CD4-positive, alpha-beta T cell treated with Interleukin-12 subunit alpha and Interleukin-12 subunit beta, for 1 hour (primary cell): ENCODE measurements at places on chromosomes 5 and 9.

DNA sequence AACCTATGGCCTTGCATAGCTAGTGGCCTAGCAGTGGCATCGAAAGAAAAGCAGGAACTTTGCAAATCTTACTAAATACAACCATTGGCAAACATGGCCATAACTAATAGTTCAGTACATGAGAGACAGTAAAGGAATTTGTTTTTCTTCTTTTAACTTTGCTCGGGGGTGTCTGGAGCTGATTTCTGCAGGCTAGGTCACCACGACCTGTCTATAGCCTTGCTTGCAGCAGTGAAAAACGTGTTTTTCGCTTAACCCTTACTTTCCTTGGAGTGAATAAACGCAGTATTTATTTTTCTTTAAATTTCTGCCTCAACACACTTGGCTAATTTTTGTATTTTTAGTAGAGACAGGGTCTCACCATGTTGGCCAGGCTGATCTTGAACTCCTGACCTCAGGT is 19.9 kb downstream of the NAIF1 start:
- DNase-seq: no peak

DNA sequence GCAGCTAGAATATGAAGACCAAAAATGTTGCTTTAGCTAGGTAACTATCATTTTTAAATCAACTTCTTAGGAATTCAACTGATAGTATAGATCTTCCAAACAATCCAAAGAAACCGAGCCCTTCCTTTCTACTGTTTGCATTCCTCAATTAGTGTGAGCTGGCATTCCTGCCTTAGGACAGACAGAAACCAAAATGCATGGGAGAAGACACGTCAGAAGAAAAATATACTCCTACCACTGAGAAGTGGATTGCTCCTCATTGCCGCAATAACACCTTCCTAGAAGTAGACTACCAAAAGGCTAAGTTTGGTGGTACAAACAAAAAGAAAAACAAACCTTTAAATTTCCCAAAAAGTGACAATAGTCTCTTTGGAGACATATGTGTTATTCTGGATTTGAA is 440.0 kb downstream of the SEMA5A start:
- DNase-seq: no peak

DNA sequence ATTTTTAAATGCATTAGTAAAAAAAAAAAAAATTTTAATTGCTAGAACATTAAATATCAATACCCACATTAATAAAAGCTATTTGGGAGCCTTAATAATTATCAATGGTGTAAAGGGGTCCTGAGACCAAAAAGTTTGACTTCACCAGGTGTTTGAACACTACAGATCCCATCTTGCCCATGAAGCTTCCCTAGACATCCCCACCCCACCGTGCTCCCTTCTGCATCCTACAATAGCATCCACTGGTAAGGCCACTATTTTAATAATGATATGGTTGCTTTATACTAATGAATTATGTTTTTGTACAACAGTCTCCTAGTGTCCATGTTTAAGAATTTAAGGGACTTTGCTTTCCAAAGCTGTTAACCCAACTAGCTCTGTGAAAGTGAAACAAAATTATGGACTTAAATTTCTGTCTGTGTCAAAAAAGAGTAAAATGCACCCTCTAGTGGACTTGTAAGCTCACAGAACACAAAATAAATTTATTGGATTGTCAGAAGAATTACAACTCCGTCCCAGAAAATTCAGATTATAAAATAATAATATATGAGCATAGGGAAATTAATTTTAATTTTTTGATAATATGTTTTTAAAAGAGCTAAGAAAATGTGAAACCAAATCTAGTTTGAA is 76.0 kb downstream of the ARL15 start:
- DNase-seq: peak; percentile 6

- DNase-seq: no peak
Observed at GRCh38 chr5:589173-589572, 23.0 kb upstream of the CEP72 start.

DNA sequence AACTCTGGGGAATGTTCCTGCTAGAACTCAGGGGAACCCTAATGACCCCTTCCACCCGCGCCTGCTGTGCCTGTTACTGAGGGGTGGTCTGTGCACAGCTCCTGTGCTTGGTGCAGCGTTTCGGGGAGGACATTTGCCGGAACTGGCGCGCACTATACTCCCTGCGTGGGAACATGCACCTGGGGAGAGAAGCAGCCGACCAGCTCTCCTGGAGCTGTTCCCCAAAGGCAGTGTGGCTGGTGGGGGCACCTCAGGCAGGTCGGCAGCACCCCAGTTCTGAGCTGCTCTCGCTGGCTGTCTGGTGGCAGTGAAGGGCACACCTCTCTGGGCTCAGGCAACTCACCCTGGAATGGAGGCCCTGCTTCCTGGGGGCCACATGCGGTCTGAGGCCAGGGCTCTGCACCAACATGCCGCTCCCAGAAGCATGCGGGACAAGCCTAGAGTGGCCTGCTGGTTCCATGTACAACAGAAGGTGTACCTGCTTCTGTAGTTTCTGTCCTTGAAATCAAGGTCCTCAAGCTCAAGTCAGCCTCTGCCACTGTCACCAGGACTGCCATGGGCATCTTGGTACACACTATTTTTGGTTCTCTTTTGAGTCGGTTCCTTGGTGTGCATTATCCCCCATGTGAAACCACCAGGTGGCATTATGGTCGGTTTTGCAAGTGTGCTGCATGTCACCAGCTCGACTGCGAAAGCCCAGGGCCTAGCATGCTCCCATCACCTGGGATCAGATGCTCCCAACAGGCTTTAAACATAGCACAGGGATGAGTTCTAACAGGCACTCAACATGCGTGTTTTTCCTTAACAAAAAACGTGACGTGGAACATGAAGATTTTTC is 7.8 kb upstream of the MRNIP start:
- no peak for DNase-seq

DNA sequence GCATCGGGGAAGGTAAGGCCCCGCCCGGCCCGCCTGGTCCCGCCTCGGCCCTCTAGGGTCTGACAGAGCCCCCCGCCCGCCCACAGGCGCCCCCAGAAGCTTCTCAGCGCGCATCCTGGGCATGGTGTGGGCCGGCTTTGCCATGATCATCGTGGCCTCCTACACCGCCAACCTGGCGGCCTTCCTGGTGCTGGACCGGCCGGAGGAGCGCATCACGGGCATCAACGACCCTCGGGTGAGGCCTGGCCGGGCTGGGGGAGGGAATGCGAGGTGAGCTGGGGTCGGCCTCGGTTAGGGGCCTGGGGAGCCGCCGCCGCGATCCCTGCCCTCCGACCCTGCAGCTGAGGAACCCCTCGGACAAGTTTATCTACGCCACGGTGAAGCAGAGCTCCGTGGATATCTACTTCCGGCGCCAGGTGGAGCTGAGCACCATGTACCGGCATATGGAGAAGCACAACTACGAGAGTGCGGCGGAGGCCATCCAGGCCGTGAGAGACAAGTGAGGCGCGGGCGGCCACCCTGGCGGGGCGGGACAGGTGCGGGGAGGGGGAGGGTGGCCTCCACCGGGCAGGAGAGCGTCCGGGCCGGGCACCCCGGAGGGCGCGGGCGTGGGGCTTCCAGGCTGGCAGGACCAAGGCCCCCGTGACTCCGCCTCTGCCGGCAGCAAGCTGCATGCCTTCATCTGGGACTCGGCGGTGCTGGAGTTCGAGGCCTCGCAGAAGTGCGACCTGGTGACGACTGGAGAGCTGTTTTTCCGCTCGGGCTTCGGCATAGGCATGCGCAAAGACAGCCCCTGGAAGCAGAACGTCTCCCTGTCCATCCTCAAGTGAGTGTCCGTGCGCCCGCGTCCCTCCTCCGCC is 7.1 kb downstream of the LRRC26 start:
- DNase-seq: no peak

GRCh38 chr5:9374025-9374424 is 171.8 kb downstream of the SEMA5A start:
- DNase-seq: no peak

GRCh38 chr5:174457141-174457678 is 267.2 kb upstream of the MSX2 start:
- DNase-seq: no peak

DNA sequence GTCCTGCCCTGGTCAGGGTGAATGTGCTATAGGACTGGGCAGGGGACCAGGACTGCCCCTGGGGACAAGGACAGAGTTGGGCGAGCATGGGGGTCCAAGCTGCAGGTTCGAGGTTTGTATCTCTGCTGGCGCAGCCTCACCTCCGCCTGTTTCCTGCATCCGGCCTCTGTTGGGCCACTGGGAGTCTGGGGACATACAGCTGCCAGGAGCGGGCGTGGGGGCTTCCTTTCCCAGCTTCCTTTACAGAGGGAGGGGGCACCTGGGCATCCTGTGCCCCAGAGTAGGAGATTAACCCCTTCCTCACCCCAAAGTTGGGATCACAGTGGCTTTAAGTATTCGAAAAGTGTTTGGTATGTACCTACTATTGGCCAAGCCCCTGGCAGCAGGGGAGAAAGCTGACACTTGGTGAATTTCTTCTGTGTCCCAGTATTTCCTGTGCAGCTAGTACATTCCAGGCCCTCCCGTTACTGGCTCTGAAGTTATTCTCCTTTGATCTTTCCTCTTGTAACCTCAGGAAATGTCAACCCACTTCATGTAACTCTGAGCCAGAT is 19.0 kb downstream of the OLFML2A start:
- DNase-seq: no peak

DNA sequence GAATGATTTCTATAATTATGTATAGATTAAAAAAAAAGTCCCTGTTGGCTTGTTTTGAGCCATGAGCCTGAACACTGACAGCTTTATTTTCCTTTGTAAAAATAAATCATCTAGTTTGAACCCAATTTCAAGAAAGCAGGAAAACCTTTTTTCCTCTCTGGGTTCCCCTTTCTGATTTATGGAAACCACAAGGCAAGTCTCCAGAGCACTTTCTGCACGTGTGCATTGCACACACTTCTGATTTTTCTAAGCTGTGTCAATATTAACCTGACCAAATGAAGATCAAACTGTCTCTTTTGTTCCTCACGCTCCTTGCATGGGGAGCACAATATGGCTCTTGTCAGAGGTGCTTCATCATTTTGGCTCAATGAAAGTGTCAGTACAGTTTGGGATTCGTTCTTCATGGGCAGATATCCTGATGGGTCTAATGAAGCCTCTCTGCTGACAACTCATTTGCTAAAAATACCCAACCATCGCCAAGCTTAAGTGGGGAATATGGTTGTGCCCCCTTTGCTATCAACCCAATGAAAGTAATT is 39.2 kb upstream of the PCA3 start:
- no peak for DNase-seq

GRCh38 chr5:125413496-125414274 is 667.2 kb upstream of the ZNF608 start:
- DNase-seq: no peak

DNA sequence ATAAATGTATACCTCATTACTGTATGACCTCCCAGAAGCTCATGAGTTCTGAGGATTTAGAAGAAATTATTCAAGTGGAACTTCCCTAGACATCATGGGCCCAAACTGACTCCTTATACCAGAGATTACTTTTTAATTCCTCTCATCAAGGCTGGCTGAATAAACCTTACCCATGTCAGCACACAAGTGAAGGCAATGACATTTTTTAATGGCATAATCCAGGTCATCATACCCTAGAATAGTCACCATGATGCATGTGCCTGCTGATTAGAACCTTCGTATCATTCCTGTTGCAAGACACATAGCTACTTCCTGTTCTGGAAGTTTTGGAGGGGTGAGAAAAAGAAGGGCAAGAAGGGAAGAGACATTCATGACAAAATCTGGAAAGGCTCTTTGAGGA is 49.8 kb upstream of the IFNK start:
- DNase-seq: no peak

- no peak for DNase-seq
Observed at GRCh38 chr9:32931129-32931528, 70.3 kb downstream of the APTX start.

DNA sequence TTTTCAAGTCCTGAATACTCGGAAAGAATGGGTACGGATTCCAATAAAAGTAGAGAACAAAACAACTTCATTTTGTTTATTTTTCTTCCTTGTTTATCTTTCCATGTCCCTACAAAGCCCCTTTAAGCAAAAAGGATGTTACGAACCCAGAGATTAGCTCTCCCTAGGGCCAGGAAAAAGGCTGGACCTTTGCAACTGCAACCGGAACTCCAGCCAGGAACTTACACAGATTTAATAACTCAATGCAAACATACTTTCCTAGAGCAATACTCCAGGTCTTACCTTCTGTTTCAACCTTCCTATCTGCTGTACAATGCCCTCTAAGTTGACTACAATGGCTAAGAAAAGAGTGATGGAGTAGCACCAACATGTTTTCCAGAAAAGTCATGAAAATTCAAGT is 7.0 kb downstream of the DENND1A start:
- DNase-seq: no peak

DNA sequence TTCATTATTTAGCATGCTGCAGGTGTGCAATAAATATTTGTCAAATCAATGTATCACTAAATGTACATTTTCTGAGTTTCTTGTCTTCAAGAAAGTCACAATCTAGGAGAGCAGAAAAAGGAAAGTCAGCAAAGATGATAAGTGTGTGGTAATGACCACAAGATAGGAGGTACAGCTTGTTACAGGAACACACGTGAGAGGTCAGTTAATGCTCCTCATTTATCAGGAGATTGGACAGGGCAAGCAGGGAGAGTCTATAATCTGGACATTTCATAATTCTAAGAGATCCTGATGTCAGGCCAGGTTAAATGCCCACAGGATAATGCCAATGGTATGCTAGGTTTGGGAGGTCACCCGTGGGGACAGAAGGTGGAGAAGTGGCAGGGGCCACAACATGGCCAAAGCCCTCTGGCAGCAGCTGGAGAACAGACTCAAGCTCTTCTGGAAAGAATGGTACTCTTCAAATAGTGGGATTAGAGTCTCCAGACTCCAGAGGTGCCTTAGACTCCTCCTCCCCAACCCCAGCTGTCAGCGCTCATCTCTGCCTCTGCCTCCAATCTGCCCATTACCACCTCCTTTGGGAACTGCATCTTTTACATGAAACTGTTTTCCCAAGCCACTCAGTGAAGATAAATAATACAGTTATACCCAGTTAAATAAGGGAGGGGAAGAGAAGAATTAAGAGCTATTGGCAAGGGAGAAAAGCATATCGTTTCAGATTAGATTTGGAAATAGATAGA is 114.3 kb downstream of the ASTN2 start:
- no peak for DNase-seq

GRCh38 chr5:157530226-157530972 is 45.2 kb downstream of the ADAM19 start:
- no peak for DNase-seq

DNA sequence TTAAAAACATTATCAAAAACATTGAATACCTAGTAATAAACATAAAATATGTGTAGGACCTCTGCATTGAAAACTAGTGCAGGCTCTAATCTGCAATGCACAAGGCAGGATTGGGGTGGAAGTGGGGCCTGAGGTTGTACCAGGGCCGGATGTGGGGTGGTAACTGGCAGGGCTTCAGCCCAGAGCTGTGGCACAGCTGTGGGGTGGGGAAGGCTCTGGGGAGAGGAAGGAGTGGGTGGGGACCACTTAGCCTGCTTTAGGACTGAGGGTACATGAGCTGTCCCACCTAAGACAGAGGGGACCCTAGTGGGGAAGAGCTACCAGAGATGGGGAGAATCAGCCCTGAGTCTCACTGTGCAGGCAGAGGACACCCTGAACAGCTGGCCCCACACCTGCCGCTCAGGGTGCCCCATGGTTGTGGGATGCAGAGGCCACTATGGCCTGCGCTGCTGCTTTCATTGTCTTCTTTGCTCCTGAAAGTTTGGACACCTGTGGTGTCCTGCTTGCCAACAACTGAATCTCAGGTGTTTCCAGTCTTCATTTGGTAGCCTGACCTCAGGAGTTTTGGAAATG is 311.4 kb downstream of the TLE4 start:
- peak; percentile 59 for DNase-seq
